Iris pigment epithelial cell (primary cell): ENCODE measurements at places on chromosomes 7 and 10.

DNA sequence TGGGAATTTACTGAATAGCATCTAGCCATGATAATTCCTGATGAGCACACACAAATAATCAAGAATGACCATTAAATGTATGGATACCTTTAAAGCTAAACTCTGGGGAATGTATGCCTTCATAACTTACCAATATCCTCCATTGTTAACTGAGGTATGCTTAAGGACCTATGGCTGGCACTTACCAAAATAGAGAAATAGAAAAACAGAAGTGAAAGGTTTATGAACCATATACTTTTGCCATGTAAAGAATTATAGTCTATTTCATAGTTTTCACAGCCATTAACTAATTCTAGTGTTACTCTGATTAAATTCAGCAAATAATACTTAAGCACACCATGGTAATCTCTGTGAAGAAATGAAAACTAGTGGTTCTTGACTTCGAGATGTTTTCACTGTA, 1360.6 kb upstream of the LRRTM3 start:
- no peak for DNase-seq

GRCh38 chr7:70678621-70679251, 453.2 kb upstream of the GALNT17 start:
- DNase-seq: peak; percentile 31

- DNase-seq: no peak
Measured at GRCh38 chr10:116239229-116239628, 33.8 kb downstream of the GFRA1 start.

DNA sequence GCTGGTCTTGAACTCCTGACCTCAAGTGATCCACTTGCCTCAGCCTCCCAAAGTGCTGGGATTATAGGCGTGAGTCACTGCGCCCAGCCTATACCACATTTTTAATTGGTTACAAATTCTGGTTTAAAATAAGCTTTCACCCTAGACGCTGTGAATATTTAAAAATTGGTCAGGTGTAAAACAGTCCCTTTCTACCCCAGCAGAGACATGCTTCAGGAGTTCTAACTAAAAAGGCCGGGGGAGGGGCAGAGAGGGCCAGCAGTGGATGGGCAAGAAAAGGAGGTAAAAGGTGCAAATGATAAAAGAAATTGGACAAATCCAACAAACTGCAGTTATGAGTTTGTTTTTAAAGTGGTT, 70.0 kb downstream of the WAPL start:
- no peak for DNase-seq

GRCh38 chr10:128297709-128298378, 171.6 kb upstream of the MKI67 start:
- DNase-seq: no peak
